Non-pigmented ciliary epithelial cell (primary cell): ENCODE measurements at places on chromosomes 11 and 22.

DNA sequence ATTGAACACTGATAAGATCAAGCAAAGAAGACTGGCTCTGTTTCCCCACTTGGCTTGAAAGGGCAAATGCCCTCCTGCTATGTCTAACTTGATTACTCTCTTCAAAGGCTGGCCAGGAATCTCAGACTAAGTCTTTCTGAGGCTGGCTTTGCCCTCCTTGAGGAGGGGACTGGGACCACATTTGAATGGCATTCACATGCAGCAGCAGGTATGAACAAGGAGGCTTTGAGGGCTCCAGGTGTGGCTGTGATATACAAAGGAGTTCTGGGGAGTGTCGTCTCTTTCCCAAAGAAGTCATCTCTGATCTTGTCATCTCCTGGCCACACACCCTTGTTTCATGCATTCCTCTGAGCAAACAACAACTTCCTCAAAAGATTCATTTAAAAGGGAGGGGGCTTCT, 130.8 kb downstream of the ARL14EP start:
- DNase-seq: no peak

DNA sequence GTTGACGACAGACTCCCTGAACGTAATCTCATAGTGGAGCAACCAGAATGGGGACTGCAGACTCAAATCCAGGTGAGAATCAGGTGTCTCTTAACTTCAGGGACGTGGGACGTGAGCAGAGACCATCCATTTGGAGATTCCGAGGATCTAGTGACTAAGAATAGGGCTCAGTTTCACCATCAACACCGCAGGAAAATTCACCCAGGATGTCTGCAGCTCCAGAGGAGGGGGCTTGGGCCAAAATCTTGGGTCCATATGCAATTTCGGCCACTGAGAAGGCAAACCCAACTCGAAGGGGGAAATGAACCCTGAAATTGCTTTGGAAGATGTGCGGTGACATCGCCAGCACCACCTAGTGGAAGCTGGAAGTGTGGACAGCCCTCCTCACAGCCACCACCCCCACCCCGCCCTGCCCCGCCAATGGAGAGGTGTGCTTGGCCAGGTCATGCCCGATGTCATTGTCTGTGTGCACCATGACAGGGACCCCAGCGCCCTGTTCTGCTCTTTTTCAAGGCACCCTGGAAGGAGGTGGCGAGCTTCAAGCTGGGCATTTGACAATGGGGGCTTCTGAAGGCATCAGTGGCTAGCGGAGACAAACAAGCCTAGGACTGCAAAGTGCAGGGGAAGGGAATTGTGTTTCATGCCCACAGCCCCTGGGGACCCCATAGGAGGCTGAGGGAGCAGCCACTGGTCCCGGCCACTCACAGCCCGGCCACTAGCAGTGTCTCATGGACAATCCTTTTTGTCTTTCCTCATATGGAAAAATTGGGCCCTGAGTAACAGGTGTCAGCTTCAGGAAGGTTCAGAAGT, 24.8 kb downstream of the APOL1 start:
- no peak for DNase-seq

DNA sequence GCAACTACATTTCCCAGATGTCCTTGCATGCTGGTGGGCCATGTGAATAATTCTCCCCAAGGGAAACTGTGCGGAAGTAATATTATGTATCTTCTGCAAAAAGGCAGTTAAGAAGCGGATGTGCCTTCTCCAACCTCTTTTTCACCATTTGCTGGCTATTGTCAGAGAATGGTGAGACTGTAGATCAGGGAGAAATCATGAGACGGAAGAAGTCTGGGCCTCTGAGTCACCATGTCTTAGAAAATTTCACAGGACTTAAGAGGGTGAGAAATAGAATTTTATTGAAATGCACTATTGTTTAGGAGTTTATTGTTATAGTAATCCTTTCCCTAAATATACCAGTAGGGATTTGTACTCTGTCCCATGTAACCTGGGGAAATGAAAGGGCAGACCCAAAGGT, 298.7 kb upstream of the ZC3H12C start:
- no peak for DNase-seq

- no peak for DNase-seq
Observed at GRCh38 chr11:122019908-122020694, 95.9 kb downstream of the BLID start.

DNA sequence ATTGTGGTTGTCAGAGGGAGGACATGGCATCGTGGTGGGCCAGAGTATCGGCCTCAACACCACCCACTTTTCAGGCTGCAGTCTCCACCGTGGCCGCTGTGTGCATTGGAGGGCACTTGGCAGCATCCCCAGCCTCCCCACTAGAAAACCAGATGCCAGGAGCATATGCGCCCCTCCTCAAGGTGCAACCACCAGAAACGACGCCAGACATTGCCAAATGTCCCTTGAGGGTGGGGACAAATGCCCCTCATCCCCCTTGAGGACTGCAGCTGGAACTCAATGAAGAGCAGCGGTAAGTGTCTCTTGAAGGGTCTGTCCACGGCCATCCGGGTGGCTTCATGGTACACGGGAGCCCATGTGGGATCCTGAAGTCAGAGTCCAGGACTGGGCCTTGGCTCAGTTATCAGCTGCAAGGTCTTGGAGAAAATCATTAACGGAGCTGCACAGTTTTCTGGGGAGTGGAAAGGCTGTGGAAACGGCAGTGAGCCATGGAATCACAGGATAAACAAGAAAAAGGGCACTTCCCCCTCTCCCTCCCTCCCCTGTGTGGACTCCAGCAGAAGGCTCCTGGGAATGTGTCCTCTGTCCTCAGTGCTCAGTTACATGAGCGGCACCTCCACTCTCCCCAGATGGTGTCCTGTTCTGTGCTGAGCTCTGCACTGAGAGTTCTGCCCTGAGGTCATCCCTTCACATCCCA, 324.4 kb upstream of the B3GAT1 start:
- no peak for DNase-seq
